Endothelial cell (in vitro differentiated cells): ENCODE measurements at places on chromosomes 3 and 15. TPM values are rescaled to one million over a fixed set of nuclear protein-coding genes. Genes with fewer than 3 reads are reported as not detected.
A peak's percentile ranks its signal among the peaks of the same experiment; 100 is the strongest.

DNA sequence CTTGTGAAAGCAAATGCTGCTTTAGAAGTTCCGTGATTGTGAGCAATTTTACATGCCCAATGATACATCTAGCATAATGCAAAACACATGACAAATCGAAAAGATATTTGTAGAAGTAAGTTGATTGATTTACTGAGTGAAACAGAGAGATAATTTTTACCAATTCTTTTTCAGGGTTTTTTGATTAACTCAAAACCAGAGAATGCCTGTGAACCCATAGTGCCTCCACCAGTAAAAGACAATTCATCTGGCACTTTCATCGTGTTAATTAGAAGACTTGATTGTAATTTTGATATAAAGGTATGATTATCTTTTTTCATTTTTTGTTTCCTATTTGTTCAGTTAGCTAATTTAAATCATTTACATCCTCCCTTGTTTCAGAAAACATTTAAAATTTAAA lies 58.8 kb downstream of the RNF13 start:
- no peak overlapping the region for H3K4me3 ChIP-seq
- H3K27me3 ChIP-seq, result no peaks in the 10 kb centered on the region
- H3K27ac ChIP-seq, result no peak overlapping the region
- H3K36me3 ChIP-seq, result peaks cover 12% of the 10 kb centered on the region
- DNase-seq, result no peak

DNA sequence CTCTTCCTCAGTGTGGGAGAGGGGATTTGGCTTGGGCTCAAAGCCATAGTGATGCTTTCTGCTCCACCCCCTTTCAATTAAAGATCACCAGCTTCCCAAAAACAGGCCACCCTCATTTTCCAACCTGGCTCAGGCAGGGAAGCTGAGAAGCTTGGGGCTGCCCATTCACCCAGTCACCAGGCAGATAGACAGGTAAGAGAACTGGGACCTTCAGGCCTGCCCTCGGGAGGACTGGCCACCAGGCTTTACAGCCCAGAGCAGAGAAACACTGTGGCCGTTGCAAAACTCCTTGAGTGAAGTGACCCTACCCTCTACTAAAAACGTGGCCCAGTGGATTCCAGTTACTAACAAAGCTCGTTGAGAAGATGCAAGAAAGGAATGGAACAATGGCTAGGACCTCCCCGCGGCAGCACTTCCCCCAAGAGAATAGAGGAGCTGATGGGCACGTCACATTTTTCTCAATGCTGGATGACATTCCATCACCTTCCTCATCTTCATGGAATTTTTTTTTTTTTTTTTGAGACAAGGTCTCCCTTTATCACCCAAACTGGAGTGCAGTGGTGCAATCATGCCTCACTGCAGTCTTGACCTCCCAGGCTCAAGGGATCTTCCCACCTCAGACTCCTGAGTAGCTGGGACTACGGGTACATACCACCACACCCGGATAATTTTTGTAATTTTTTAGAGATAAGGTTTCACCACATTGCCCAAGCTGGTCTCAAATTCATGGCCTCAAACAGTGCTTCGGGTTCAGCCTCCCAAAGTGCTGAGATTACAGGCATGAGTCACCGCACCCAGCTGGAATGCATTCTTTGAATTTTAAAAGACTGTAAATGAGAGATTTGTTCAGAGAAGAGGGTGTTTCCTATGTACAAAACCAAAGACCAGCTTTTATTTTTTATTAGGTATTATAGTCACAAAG lies 37.9 kb downstream of the LIPC start:
- H3K27me3 ChIP-seq, result peaks cover 9% of the 10 kb centered on the region
- no peaks in the 10 kb centered on the region for H3K36me3 ChIP-seq
- H3K27ac ChIP-seq, result no peak overlapping the region
- DNase-seq, result no peak
- H3K4me1 ChIP-seq, result peaks cover 14% of the 10 kb centered on the region
- no peak overlapping the region for H3K4me3 ChIP-seq

DNA sequence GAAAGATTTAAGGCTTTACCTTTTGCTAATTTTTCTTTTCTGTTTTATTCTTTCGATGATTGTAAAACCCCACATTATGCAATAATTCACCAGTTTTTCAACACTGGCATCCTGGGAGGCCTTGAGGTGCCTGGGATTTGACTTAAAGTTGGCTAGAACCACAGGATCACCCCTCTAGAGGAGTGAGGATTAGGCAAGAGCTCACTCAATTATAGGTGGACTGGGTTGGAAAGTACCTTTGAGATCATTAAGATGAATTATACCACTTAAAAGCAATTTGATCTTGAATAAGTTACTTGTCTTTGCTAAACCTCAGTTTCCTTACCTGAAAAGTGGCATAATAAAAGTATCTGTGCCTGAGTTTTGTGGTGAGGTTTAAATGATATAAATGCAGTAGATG lies 212.8 kb upstream of the TPRG1 start:
- no peak overlapping the region for H3K4me3 ChIP-seq
- no peaks in the 10 kb centered on the region for H3K27me3 ChIP-seq
- peaks cover 8% of the 10 kb centered on the region for H3K4me1 ChIP-seq
- H3K27ac ChIP-seq, result no peak overlapping the region
- H3K36me3 ChIP-seq, result no peaks in the 10 kb centered on the region

GRCh38 chr15:72585476-72586058 lies 68.9 kb upstream of the GOLGA6B start:
- DNase-seq, result no peak
- H3K4me3 ChIP-seq, result no peak overlapping the region
- H3K27me3 ChIP-seq, result no peaks in the 10 kb centered on the region

DNA sequence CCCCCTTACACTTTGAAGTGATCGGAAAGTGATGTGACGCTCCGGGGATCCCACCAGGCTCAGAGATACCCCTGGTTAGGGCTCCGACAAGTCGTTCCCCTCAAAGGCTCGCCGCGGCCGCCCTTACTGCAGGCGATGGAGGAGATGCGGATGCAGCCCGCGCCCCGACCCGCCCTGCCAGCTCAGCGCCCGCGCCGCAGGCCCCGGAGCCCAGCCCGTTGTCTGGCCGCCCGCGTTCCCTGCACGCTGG lies 228 bp downstream of the GLT8D1 start:
- H3K27ac ChIP-seq, result no peak overlapping the region
- peak overlapping the region; percentile 97 for H3K4me3 ChIP-seq
- H3K27me3 ChIP-seq, result peaks cover 8% of the 10 kb centered on the region
- H3K4me1 ChIP-seq, result peaks cover 27% of the 10 kb centered on the region

DNA sequence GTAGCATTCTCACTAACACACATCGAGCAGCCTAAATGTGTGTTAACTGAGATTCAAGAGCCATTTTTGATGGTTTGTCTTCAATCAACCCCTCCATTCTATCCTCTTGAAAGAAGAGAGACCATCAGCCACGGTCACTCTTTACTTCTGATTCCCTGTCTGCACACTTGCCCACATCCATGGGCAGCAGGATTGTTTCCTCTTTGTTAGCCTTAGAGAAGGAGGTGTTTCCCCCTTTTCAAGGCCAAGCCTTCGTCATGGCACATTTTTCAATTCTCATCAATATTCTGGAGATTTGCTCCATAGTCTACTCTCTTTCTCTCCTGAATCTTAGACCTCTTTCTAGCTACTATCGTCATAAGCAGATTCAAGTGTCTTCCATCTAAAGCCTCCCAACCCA lies 522.4 kb upstream of the NAALADL2 start:
- H3K36me3 ChIP-seq, result no peaks in the 10 kb centered on the region
- H3K4me1 ChIP-seq, result no peaks in the 10 kb centered on the region
- H3K27ac ChIP-seq, result no peak overlapping the region
- no peak for DNase-seq
- H3K27me3 ChIP-seq, result no peaks in the 10 kb centered on the region
- H3K4me3 ChIP-seq, result no peak overlapping the region

GRCh38 chr3:100020876-100021644 lies 93.2 kb downstream of the FILIP1L start:
- H3K27ac ChIP-seq, result no peak overlapping the region
- H3K27me3 ChIP-seq, result no peaks in the 10 kb centered on the region
- no peaks in the 10 kb centered on the region for H3K36me3 ChIP-seq
- no peaks in the 10 kb centered on the region for H3K4me1 ChIP-seq
- no peak for DNase-seq
- H3K4me3 ChIP-seq, result no peak overlapping the region

PARP14 gene
- 41.9 TPM for total RNA-seq

PLA2G4F gene
- total RNA-seq, result not detected

CFAP91 gene
- total RNA-seq, result 0.23 TPM
